ENCODE measurements at places on chromosomes 7 and 10. TPM values are rescaled to one million over a fixed set of nuclear protein-coding genes. Genes with fewer than 3 reads are reported as not detected.

The SUN3 gene
- not detected for total RNA-seq

The JCAD gene
- total RNA-seq, result 14.7 TPM

The ASAH2B gene
- total RNA-seq, result 1.2 TPM

The RAB11FIP2 gene
- 7.3 TPM for total RNA-seq

The MYL10 gene
- total RNA-seq, result not detected

The CCZ1 gene
- total RNA-seq, result 55.3 TPM

The NUTM2A gene
- total RNA-seq, result 2.3 TPM

The NOD1 gene
- total RNA-seq, result 14.5 TPM

The SPOCK2 gene
- total RNA-seq, result 3.9 TPM

The WEE2 gene
- total RNA-seq, result not detected

The PPP1R17 gene
- not detected for total RNA-seq

The FEZF1 gene
- total RNA-seq, result not detected

The BAMBI gene
- 4.0 TPM for total RNA-seq

The NKX1-2 gene
- total RNA-seq, result 1.1 TPM

The GPER1 gene
- 3.4 TPM for total RNA-seq

The SLC16A9 gene
- total RNA-seq, result 0.29 TPM

All from lower leg skin (tissue), 4 donors.